ENCODE measurements at places on chromosomes 6 and 20.

DNA sequence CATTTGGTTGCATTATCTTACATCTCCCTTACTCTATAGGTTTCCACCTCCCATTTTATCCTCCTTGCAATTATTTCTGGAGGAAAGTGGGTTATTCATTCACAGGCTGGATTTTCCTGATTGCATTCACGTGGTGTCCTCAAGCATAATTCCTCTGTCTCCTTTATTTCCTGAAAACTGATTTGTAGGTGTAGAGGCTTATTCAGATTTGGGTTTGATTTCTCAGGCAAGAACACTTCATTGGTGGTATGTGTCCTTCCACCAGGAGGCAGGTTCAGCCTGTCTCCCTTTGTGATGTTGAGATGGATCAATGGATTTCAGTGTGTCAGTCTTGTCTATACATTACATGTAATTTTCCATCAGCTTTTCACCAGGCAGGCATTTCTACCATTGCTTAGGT lies 17.3 kb downstream of the DNPH1 start:
- DNase-seq = no peak

DNA sequence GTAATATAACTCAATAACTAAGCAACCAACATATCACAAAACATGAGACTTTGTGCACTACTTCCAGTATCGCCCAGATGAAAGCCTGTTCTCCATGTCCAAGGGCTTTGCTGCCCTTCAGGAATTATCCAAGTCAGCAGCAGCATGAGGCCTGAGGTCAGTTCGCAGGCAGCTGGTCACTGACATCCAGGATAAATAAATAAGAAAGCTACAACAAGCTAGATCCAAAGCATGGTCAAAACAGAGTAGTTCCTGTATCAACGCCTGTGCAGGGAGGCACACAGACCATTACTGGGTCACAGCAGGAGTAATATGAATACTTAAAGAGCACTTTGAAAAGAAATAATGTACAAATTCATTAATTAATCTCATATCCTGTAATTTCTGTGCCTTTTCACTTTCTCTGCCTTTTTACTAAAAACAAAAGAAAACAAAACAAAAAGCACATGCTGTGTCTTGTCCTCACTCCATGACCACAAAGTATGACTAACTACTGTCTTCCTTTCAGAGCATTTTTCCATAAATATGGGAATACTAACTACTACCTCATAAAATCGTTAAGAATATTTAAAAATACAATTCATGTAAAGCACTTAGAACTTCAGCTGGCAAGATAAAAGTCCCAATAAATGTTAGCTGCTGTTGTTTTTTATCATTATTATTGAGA lies 374.9 kb upstream of the IRAK1BP1 start:
- no peak for DNase-seq

- no peak for DNase-seq
Observed at GRCh38 chr6:106082735-106083398, 3.3 kb upstream of the PRDM1 start.

DNA sequence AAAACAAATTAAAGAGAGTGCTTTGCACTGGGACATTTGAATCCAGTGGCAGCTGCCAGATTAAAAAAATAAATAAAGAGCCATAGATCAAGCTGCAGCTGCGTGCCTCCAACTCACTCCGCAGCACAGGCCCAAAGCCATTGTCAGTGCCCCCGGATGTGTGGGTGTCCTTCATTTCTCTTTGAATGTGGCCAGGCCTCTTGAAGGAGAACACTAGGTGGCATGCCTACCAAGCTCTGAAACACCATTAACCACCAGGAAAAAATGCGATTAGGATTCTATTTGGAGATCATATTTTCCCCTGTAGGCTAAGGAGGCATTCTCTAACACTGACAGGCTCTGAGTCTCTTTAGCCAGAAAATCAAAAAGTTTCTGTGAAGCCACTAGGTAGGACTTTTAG lies 549.8 kb downstream of the PRKN start:
- no peak for DNase-seq

GRCh38 chr20:44566018-44566417 lies 16.4 kb upstream of the PKIG start:
- DNase-seq = no peak

DNA sequence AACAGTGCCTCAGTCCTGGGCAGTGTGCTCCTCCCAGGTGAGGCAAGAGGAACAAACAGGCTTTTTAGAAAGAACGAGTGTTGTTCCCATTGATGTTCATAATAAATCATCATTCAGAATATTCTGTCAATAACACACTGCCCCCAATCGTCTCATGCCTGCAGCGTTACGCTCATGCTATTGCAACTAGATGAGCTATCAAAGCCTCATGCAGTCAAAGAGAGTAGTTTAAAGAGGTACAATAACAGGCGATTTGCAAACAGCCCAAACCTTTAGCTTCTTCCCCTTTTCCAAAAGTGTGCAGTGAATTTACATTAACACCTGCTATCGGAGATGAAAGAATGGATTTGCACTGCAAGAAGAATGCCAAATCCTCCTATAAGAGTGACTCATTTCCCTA lies 1164.7 kb upstream of the MAP3K7 start:
- no peak for DNase-seq

DNA sequence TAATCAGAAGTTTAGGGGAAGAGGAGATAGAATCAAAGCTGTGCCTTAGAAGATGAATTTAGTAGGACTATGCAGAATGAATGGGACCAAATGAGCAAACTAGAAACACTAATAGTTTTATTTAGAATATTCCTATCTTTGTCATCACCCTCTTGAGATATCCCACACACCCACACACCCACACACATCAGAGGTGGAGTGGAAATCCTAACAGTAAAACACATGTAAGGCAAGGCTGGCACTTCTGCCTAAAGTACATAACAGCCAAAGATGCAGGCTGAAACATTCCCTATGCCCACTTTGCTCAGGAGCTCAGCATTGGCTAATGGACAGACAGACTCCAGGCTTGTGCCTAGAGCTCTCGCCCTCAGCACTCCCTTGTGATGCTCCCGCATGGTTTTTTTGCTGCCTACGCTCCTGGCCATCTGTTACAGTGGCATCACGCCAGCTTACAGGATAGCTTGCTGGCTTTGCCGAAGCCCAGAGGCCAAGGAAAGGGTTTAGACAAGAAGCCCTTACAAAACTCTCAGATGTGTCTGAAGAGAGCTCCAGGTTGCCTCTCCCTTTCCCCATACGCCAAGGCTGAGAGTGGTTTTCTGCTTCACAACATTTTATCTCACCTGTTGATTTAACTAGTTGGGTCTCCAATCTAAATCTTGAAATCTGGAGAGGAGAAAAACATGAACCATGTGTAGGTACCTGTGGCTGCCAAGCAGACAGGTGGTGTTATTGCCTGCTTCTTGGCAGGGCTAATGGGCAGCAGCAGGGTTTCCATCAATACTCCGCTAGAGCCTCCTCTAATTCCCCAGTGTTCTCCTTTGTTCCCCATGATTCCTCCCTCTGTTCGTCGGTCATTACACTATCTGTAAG lies 282.6 kb upstream of the ID4 start:
- no peak for DNase-seq

- no peak for DNase-seq
Observed at GRCh38 chr6:73418081-73418741, 23.6 kb downstream of the DDX43 start.

GRCh38 chr20:58450254-58450653 lies 61.2 kb downstream of the VAPB start:
- no peak for DNase-seq

DNA sequence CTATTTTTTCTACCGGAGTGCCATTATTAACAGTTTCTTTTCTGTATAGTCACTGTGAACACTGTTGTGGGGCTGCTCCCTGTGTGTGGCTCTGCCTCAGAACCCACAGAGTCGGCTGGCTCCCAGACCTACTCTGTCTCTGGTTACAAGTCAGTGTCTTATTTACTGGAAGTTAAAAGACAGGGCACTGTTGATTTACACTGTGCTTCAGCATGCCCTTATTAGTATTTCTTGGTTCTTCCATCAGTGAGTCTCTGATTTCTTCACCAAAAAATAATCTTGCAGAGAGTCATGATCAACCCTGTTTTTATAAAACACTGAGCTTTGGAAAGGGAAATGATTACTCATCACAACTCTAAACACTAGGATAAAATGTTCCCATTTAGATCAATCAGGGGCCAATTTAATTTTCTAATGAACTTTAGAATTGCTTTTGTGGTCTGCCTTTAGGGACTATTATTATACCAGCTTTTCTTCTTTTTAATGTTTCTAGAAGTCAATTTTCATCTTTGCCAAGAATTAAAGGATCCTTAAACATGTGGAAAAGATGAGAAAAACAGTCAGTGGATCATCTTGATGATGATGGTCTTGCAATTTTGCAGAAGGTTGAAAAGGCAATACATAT lies 92.6 kb downstream of the UTRN start:
- DNase-seq = no peak

- DNase-seq = no peak
Observed at GRCh38 chr6:169844946-169845345, 93.5 kb downstream of the ERMARD start.

- DNase-seq = no peak
Observed at GRCh38 chr6:134233180-134233955, 84.5 kb downstream of the SGK1 start.

- DNase-seq = no peak
Observed at GRCh38 chr6:165729307-165729936, 66.4 kb upstream of the PDE10A start.

DNA sequence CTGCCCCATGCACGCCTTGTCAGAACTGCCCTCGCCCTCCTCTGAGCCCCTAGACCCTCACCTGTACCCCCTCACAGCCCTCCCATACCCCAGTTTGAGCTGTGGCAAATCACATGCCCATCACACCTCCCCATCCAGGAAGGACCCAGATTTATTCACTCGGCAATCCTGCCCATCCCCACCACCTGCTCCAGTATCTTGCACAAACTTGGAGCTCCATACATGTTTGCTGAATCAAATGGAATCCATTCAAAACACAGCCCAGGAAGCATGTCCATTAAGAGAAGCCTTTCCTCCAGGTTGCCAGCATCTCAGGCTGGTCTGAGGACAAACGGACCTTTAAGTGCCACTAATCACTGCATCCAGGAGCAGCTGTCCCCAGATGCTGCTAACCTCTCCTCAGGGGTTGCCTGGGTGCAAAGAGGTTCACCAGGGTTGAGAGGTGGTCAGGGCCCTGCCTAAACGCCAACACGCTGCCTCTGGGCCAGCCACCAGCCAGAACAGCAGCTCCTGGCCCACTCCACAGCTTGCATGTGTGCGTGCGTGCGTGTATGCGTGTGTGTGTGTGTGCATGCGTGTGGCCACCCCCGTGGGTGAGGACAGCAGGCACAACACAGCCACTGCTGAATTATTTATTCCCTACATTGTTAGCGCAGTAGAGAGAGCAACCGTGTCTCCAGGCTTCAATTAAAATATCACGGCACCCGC lies 31.0 kb downstream of the GRM4 start:
- no peak for DNase-seq

GRCh38 chr20:24870881-24871280 lies 78.2 kb upstream of the CST7 start:
- no peak for DNase-seq

DNA sequence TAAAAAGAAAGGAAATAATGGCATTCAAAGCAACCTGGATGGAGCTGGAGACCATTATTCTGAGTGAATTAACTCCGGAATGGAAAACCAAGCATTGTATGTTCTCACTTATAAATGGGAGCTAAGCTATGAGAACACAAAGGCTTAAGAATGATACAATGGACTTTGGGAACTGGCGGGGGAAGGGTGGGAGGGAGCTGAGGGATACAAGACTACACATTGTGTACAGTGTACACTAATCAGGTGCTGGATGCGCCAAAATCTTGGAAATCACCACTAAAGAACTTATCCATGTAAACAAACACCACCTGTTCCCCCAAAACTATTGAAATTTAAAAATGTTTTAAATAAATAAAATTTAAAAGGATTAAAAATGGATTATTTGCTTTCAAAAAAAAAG lies 4.1 kb upstream of the HLA-E start:
- DNase-seq = no peak

GRCh38 chr6:113635222-113635986 lies 221.7 kb upstream of the MARCKS start:
- DNase-seq = no peak

DNA sequence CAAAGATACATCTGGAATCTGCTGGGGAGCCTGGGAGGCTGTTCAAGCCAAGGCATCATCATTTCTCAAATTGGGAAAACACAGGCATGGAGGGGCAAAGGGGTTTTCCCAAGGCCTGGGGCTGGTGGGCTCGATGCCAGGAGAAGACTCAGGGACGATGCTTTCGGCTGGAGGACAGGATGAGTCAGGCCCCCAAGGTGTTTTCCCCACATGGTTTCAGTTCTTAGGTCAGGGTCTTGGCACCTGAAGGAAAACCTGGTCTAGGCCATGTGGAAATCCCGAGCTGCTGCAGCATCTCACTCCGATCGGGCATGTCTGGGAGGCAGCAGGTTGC lies 348.1 kb downstream of the CDC5L start:
- no peak for DNase-seq

GRCh38 chr20:20019123-20019522 lies 2.0 kb downstream of the NAA20 start:
- DNase-seq = no peak

DNA sequence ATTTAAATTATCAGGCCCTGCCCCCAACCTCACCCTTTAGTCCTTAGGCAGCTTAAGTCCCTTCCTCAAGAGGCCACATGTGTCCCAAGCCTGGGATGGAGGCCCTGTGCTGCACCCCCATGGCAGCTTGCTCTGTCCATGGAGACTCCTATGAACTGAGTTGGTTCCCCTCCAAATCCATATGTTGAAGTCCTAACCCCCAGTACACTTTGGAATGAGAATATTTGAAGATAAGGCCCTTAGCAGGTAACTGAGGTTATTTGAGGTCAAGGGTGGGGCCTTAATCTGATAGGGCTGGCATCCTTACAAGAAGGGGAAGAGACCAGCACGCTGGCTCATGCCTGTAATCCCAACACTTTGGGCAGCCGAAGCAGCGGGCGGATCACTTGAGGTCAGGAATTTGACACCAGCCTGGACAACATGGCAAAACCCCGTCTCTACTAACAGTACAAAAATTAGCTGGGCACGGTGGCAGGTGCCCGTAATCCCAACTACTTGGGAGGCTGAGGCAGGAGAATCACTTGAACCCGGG lies 6.7 kb upstream of the BEND3 start:
- DNase-seq = no peak

DNA sequence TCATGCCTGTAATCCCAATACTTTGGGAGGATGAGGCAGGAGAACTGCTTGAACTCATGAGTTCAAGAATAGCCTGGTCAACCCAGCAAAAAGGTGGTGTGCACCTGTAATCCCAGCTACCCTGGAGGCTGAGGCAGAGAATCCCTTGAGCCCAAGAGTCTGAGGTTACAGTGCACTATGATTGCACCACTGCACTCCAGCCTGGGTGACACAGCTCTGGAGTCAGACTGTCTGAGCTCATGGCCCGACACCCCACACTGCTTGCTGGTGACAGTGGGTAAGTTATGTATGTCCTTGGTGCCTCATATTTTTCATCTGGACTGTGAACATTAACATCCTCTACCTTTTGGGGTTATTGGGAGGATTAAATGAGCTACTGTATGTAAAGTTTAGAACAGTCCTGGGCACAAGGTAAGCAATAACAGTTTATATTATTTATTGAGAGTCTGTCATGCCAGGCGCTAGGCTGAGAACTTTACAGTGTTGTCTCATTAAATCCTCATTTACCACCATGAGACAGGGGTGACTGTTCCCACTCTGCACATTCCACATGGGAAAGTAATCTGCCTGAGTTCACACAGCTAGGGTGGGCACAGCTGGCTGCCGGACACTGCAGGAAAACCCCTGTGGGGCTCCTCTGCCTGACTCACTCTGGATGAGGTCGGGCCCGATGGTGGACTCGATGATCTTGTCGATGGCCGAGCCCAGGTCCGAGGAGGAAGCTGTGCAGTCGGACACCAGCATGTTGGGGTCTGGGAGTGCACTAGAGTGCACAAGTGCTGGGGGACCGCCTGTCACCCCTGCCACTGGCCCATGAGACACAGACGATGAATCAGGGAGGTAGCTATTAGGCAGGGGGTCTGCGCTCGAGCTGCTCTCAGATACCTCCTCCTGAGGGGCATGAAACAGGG lies 2.9 kb downstream of the ZNF335 start:
- no peak for DNase-seq

All from cortex of kidney (tissue), 1 donor.